ENCODE measurements at places on chromosomes 12 and 14.

GRCh38 chr12:77382096-77382742, 316.9 kb upstream of the E2F7 start:
- no peak for DNase-seq

DNA sequence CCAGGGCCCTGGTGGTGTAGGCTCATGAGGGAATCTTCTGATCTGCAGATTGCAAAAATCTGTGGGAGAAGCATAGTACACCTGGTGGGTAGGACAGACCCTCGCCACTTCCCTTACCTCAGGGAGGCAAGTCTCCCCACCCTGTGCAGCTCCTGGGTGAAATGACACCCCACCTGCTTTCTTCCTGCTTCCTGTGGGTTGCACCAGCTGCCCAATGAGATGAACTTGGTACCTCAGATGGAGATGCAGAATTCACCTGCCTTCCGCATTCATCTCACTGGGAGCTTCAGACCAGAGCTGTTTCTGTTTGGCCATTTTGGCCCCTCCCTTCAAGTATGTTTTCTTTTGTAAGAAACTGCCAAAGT, 4.7 kb downstream of the CLEC2D start:
- no peak for DNase-seq

DNA sequence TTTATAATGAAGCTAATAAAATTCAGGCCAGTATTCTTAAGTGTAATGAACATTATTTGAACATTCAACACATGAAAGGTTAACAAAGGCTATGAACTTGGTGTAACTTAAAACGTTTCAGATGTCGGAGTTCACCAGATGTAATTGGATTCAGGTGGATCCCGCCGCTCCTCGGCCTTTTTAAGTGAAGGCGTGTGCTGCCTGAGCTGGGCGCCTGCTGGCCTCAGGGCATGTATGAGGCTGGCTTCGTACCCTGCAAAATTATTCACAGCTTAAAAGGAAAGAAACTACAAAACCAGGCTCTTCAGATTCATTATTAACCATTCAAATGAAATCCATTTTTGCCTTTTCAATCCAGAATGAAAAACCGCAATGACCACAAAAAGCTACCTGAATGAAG, 69.9 kb downstream of the WIF1 start:
- DNase-seq = peak; percentile 29

- no peak for DNase-seq
Measured at GRCh38 chr14:35248476-35248788, 43.8 kb upstream of the PSMA6 start.

DNA sequence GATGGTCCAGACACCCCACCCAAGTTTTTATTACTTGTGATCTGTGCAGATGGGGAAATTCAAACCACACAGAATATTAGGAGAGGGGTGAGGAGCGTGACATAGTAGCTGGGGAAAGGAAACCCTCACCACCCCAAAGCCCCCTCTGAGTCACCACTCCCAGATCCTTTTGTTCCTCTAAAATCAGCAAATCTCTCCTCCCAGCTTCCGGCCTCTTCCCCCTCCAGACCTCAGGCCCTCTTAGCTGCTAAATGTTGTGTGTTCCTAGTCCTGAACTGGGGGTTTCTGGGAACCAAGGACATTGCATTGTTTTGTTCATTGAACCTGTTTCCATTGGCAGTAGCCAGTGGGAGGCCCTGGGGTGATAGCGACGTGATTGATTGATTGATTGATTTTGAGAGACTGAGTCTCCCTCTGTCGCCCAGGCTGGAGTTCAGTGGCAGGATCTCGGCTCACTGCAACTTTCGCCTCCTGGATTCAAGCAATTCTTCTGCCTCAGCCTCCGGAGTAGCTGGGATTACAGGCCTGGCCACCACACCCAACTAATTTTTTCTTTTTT, 5.9 kb upstream of the ORAI1 start:
- no peak for DNase-seq

GRCh38 chr14:105283028-105283427, 17.8 kb downstream of the BRF1 start:
- no peak for DNase-seq

- DNase-seq = no peak
Measured at GRCh38 chr12:91901381-91902074, 244.1 kb downstream of the BTG1 start.

DNA sequence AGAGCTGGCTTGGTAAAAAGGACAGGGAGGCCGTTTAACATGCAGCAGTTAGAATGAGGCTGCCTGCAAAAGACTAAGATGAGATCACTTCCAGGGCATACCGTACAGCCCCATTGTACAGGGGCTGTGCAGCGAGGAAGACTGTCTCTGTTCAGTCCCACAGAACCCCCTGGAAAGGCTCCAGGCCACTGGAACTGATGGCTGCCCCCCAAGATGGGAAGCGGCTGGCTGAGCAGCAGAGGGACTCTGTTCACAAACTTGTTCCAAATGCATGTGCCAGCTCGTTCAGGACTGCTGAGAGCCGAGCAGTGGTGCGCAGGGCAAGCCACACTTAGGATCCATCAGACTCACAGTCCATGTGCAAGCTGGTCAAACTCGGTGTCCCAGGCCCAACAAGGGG, 82.9 kb downstream of the CHGA start:
- no peak for DNase-seq

DNA sequence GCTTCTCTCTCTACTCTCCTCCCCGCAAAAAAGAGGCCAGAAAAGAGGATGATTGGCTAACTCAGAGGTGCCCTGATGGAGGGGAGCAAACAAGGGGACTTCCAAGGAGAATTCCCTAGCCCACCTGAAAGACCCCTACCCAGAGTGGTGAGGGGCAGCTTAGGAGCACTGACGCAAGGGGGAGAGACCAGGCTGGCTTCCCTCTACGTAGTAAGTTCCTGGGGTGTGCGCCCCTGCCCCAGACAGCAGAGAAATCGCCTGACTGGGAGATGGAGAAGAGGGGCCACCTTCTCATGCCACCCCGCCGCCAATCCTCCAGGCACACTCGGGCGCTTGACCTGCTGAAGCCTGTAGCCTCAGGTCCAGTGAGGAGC, 2.1 kb upstream of the DIO3 start:
- DNase-seq = no peak

DNA sequence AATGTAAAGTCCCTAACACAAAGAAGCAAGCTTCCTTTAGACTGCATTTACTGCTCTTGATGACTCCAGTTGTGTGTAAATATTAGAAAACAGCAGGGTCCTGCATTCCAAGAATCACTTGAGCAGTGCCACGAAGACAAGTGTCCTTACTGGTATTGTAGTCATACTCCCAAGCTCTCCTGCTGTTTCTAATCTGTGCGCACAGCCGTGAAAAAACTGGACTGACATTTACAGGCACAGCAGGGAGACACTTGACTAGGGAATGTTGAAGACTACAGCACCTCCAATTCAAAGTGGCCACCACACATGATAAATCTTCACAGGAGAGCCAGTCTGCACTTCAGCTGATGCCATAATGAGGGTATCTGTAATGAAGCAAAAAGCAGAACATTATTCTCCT, 91.4 kb downstream of the VRK1 start:
- no peak for DNase-seq

DNA sequence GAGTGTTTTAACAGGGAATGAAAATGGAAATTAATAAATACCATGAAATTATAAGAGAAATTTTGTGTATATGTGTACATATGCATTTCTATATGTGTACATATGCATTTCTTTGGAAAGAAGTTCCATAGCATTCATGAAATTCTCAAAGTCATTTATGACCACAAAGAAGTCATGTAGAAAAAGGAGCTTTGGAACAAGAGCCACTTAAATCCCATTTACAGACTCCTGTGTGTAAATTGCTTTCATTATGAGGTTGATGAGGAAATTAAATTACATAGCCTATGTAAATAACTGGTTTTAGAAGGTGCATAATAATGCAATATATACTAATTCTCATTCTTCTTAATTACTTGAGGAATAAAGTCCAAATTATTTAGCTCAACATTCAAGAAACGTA, 450.5 kb upstream of the SYT1 start:
- no peak for DNase-seq

DNA sequence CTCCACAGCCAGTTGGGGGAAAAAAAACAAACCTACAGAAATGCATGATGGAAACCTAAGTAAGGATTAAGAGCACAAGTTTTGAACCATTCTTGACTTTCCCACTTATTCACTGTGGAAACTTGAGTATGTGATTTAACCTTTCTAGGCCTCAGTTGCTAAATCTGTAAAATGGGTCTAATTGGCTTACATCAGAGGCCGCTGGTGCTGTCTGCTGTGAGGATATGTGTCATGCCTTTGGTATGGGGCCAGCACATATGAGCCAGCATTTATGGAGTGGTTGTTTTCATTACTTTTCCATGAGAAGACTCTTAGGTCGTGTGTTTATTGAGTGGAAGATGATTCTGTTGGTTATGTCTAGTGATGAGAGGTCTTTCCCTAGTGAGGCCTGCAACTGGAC, 102.4 kb downstream of the ESR2 start:
- no peak for DNase-seq

DNA sequence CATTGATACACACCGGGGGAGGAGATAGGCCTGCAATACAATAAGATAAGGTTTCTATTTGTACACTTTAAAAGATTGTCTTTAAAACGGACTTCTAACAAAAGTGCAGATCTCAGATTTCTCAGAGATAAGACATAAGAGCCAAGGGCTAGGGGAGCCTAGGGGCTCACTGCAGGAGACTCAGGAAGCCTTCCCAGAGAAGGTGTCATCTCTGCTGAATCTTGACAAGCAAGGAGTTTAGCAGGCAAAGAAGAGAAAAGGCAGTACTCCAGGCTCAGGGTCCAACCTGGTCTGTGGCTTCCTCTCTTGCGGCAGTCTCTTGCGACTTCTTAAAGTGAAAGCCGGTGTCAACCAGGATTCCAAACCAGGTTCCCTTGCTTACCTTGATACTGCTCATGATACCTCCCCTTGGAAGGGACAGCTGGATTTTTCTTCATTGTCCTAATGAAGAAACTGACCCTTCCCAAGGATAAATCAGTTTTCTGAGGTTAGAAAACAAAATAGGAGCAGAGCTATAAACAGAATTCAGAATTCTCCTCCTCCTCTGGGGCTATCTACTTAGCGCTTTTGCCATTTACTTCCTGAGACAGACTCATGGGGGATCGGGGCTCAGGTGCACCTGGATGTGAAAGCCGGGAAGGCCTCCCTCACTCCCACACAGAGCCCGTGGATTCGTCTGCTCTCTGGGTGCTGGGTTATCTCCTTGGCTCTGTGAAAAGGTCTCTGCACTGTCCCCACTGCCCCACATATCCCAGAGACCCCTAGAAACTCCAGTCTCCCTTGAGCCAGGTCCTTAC, 1.7 kb upstream of the SCNN1A start:
- no peak for DNase-seq

DNA sequence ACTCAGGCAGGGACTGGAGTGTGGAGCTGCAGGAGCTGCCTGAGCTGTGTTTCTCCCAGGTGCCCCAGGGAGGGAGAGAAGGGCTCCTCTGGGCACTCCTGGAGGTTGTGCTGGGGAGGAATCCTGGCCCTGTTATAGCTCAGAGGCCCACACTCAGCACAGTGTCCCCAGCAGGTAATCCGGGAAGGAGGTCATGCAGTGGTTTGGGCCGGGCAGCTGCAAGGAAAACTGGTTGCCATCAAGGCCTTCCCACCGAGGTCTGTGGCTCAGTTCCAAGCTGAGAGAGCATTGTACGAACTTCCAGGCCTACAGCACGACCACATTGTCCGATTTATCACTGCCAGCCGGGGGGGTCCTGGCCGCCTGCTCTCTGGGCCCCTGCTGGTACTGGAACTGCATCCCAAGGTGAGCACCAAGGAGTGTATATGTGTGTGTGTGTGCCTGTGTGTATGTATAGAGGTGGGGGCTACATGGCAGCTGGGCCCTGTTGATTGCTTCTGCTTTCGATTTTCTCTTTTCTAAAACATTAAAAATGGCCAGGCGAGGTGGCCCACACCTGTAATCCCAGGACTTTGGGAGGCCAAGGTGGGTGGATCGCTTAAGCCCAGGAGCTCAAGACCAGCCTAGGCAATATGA, 2.0 kb downstream of the AMHR2 start:
- no peak for DNase-seq

GRCh38 chr12:133107121-133107520, 23.0 kb downstream of the ZNF891 start:
- DNase-seq = no peak

GRCh38 chr14:36091096-36091495, 85.4 kb downstream of the PTCSC3 start:
- DNase-seq = peak; percentile 71

DNA sequence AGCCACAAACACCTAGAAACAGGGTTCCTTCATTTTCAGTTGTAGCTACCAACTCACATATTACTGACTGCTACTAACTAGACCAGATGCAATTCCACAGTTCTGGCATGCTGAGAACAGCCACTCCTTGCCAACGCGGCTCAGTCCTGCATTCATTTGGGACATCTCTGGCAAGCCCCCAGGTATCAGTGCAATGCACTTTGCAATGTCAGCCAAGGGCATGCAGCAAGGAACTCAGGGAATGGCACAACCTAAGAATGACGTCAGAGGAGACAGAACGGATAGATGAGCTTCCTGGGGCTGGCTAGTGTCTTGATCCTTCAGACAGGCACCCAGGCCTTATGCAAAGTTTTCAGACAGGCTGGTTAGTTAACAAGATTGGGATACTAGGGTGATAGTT, 29.6 kb downstream of the MAP3K9 start:
- DNase-seq = no peak

DNA sequence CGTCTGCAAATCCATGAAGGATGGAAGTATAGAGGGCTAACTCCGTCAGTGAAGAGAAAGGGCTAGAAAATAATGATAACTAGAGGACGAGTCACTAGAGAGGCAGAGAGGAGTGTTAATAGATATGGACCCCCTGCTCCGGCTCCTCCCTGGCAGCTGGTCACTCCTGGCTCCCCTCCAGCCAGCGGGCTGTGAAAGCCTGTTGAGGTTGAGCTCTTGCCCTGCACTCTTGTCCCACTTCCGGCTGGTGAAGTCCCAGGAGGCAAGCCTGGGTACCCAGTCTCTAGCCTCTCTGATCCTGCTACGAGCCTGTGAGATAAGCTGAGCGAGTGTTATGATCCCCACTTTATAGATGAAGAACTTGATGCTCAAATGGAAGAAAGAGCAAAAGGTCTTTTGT, 90.3 kb downstream of the RFX4 start:
- no peak for DNase-seq

- no peak for DNase-seq
Measured at GRCh38 chr14:91059576-91060350, 678 bp downstream of the RPS6KA5 start.

- DNase-seq = no peak
Measured at GRCh38 chr12:101115326-101115725, 94.7 kb downstream of the SLC5A8 start.

DNA sequence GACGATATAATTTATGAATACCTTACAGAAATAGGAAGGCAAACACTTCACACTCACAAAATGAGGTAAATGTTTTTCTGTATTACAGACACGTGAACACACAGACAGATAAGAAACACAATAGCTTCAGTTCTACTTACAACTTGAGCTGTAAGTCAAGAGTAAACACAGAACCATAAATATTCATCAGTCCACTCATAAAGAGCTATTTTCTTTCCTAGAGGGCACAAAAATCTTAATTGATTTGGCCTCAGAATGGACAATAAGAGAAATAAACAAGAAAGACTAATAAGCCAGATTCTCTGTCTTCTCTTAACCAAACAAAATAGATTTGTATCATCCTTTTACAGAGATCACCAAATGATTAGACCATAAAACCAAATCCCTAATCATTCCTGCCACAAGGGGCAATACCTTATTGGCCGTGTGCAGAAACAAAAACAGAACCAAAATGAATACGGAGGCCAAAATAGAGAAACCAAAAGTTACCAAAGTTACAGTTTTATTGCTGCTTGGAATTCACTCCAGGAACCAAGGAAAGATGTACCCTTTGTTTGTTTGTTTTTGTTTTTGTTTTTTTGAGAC, 38.1 kb upstream of the GARIN2 start:
- DNase-seq = no peak

- no peak for DNase-seq
Measured at GRCh38 chr14:74663884-74664283, 49.0 kb downstream of the AREL1 start.

GRCh38 chr14:40796168-40796567, 810.5 kb upstream of the LRFN5 start:
- no peak for DNase-seq

All from DMS153 (cell line).